HS-27A (cell line): ENCODE measurements at places on chromosomes 6 and 20.

GRCh38 chr20:34579191-34579978 is 20.9 kb downstream of the MAP1LC3A start:
- DNase-seq: peak; percentile 76

DNA sequence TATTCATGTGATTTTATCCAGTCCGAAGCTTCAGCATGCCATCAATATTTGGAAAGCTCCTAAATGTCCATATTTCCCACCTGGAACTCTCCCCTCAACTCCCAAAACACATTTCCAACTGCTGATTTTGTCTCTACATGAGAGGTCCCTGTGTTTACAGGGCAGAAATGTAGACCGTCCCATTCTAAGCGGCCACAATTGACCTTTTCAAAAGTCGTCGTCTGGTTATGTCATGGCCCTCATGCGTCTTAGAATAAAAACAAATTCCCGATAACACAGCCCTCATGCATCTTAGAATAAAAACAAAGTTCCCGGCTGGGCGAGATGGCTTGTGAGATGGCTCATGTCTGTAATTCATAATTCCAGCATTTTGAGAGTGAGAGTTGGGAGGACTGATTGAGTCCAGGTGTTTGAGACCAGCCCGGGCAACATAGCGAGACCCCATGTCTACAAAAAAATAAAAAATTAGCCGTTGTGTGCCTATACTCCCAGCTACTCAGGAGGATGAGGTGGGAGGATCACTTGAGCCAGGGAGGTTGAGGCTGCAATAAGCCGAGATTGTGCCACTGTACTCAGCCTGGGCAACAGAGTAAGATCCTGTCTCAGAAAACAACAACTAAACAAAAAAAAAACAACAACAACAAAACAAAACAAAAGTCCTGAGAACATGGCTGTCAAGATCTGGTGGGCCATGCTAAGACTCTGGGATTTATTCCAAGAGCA is 6.4 kb upstream of the ZNF217 start:
- no peak for DNase-seq

GRCh38 chr6:137882225-137882961 is 15.3 kb downstream of the TNFAIP3 start:
- no peak for DNase-seq

- peak; percentile 96 for DNase-seq
Observed at GRCh38 chr6:127366282-127367022, 23.0 kb upstream of the ECHDC1 start.

GRCh38 chr6:31356216-31356945 is 598 bp downstream of the HLA-B start:
- DNase-seq: no peak

DNA sequence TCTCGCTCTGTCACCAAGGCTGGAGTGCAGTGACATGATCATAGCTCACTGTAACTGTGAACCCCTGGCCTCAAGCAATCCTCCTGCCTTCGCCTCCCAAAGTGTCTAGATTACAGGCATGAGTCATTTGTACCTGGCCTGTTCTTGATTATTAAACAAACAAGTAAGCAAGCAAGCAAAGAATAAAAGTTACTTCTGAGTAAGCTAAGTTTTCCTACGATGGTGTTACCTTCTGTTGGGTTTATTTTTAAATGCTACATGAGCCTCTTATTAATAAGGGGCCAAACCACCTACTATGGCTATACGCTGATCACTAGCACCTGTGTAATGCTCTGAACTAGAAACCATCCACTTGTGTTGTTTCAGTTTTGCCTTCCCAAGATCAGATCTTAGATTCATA is 50.8 kb downstream of the IL22RA2 start:
- no peak for DNase-seq

DNA sequence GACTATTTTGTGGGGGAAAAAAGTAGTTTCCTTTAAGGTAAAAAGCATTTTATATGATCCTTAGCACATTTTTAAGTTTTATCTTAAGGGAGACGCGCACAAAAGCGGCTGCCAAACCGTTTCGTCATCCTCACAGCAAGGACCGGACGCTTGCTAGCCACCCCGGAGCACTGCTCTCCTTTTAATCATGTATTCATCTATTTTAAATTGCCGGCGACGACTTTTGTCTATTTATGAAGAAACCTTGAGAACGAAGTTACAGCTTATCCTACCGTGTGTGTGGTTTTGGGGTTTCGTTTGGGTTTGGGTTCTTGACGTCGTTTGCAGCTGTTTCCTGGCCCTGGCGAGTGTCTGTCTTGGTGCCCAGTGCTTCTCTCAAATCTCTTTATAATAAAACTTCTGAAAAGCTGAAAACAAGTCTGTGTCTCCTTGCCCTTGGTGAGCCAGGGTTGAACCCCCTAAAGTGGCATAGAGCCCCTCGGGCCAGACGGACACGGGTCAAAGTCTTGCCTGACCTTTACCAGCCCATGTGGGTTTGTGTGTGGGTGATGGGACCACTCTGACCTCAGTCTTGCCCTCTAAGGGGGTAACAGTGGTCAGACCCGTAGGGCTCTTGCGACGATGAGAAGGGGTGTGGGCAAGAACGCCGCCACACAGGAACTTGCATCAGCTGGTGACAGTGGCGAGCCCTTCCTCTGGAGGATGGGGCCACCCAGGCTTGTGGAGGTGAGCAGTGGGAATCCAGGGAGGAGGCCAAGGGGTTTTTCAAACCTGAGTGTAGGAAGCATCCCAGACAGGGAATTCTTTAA is 117.6 kb downstream of the JPH2 start:
- DNase-seq: no peak

DNA sequence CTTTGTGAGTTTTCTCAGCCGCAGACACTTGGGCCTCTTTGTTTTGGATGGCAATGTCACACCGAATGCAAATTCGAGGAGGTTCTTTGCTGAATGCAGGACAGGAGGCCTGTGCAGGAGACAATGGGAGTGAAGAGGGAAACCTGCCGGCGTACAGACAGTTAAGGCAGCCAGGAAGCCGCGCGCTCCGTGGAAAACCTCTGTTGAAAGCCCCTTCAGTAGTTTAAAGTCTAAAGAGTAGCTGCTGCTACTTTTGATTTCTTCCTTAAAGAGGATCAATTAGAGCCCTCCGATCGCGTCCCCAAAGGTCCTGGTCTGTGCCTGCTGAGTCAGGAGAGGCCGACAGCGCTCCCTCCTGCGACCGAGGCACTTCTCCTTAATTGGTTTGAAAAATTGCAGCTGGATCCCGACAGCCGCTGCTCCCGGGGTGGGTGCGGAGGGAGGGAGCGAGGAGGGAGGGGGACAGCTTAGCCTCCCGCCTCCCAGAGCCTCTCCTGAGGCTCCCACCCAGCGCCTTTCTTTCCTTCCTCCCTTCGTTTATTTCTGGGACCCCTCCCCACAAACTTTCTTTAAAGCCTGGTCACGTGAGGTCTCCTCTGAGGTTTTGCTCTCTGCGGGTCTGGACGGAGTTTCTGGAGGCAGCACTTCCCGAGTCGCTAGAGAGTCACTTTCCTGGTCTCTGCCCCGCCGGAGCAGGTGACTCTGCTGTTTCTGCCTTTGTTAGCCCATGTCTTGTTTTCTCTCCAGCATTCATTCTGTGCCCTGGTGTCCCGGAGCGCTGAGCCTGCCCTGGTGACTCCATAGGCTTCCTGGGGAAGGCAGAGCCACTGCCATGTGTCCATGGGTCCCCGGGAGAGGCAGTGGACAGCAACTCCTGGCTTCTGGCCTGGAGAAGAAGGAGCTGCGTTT is 22.3 kb upstream of the RPP40 start:
- DNase-seq: no peak

DNA sequence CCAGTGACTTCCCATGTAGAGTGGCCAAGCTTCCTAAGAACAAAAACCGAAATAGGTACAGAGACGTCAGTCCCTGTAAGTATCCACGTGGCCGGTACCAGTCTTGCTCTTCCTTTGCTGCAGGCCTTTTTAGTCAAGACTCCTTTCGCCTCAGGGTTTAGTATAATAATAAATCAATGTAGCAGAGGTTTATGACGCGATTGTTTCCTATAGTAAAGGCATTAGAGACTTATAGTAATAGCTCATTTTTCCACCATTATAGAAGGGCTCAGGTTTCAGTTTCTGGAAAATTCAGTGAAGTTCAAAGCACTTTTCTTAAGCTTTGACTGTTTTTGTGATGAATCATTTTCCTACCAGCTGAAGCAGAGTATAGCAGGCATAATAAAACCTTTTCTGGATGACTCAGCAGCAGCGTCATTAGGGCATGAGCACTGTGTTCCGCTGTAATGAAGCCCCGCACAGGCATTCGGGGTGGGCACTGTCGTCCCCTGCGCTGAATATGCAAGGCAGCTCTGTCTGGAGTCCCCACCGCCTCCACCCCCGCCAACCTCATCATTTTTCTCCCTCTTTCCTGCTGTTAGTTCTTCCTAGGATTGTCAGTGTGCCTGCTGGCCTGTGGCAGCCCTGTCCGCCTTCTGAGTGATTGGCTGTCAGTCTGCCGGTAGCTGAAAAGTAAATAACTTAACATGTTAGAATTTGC is 51.3 kb downstream of the PTPN1 start:
- DNase-seq: peak; percentile 92

- no peak for DNase-seq
Observed at GRCh38 chr20:10398834-10399369, 35.1 kb downstream of the MKKS start.

DNA sequence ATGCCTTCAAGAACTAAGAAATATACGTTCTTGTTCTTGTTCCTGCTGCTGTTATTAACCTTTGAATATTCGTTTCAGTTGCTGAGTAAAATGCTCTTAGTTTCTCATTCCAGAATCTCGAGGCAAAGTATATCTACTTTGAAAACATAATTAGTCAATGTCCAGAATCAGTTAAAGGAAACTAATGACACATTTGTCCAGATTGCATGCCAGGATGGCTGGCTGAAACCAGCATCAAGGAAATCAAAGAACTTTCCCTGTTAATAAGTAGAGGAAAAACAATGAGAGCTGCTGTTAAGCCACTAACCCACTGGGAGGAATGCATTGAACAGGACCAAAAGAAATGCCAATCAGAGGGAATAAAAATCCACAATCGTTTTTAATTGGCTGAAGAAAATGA is 196.9 kb downstream of the ALDH8A1 start:
- DNase-seq: no peak

DNA sequence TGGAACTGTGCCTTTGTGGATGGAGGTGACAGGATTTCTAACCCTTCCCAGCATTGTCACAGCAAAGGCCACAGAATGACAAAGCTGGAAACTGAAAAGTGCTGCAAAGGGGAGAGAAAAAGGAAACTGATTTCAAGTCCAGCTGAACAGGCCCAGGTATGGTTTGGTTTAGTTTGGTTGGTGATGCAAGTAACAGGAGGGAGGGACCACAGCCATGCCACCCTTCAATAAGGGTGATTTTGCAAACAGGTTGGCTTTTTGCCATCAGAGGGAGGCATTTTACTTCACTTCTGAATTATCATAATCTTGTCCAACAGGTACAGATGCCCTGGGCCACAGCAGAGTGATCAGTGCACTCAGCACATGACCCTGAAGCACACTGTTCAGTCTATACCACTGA is 6.6 kb downstream of the FITM2 start:
- no peak for DNase-seq

DNA sequence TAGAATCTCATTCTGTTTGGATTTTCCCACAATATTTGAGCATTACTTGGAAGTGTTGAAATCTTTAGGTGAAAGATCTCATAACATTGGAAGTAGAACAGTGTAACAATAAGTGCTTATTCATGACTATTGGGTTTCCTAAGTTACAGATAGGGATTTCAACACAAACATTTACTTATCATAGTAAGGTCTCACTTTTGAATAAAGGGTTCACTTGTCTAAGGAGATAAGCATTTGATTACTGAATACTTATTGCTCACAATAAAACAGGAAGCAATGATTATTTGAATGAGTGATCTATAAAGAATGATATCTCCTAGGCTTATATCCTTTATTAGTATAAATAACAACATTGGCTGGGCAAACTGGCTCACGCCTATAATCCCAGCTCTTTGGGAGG is 14.8 kb downstream of the DDX43 start:
- no peak for DNase-seq

- peak; percentile 43 for DNase-seq
Observed at GRCh38 chr6:66930559-66931290, 1223.7 kb upstream of the EYS start.

DNA sequence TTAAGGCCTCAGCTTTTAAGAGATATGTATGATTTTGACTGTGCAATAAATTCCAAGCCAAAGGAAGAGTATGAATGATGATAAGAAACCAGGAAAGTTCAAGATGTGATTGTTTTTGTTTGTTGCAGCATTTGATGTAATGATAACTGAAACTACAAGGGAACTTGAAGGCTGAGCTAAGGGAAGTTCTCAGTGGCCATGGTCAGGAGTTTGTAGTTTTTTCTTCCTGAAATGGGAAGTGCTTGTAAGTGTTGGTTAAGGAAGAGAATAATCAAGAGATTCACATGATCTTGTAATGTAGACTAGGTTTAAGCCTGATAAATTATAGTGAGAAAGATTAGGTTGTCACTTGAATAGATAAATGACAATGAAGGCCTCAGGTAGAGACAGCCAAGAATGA is 53.4 kb downstream of the PTCHD4 start:
- DNase-seq: no peak

GRCh38 chr6:112881027-112881426 is 533.9 kb downstream of the RFPL4B start:
- peak; percentile 41 for DNase-seq

- no peak for DNase-seq
Observed at GRCh38 chr20:36179170-36179945, 24.8 kb downstream of the EPB41L1 start.

GRCh38 chr6:24140591-24140990 is 14.6 kb downstream of the NRSN1 start:
- no peak for DNase-seq

DNA sequence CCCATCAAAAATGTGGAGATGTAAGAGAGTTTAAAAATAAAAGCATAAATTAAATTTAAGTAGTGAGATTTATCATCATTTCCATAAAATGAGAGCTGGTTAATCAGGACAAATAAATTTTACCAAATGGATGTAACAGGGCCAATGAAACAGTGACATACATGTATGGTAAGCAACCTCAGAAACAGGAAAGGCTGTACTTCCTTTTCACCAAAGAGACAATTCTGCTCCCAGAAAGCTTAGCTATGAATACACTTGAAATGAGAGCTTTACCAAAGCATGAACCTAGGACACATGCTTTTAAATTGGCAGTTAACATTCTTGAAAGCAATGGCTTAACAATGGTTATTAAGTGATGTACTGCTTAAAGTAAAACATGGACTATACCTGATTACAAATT is 12.1 kb upstream of the UBE2J1 start:
- no peak for DNase-seq

- DNase-seq: peak; percentile 58
Observed at GRCh38 chr6:14066782-14067406, 50.7 kb upstream of the CD83 start.

DNA sequence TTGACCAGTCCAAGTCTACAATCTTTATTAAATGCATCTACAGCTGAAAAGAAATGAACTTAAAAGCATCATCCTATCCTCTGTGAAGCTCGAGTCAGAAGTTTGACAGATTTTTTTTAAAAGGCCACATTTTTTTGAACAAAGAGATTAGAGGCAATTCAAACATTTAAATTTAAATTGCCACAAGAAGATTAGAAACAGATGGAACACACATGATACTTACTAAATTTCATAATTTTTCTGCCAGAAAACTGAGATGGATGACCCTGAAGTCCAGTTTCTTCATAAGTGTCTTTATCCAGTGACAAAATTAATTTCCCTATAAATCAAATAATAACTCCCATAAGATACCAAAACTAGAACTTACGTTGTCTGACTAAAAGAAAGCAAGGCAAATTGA is 4.3 kb downstream of the RPP40 start:
- no peak for DNase-seq
